Fibroblast of mammary gland (primary cell): ENCODE measurements at places on chromosomes 11 and 22.

GRCh38 chr11:7547687-7548086 lies 33.9 kb downstream of the PPFIBP2 start:
- no peak for DNase-seq

DNA sequence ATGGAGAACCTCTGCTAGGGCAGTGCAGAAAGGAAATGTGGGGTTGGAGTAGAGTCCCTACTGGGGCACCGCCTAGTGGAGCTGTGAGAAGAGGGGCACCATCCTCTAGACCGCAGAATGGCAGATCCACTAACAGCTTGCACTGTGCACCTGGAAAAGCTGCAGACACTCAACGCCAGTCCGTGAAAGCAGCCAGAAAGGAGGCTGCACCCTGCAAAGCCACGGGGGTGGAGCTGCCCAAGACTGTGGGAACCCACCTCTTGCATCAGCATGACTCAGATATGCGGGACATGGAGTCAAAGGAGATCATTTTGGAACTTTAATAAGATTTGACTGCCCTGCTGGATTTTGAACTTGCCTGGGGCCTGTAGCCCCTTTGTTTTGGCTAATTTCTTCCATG lies 8.7 kb downstream of the TSKU start:
- peak; percentile 83 for DNase-seq

DNA sequence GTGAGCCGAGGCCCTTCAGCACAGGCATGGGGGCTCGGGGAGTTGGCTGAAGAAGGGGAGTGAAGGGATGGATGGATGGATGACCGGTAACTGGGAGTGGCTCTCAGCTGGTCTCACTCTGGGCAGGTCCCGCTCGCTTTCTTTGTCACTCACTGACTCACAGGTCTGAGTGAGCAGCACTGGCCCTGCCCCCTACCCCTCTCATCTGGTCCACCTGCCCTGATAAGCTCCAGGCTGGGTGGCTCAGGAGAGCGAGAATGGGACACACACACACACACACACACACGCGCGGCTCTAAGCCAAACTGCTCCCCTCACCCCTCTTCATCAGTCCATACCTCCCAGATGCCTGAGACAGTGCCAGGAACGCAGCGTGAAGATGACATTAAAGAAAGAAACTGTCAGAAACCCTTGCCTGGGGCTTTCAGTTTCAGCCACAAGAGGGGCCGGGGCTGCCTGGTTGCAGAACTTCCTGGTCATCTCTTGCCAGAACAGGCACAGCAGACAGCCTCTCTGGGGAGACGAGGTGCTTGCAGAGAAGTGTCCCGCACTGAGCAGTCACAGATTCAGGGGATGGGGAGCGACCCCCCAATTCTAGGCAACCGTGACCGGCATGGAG lies 16.5 kb upstream of the SHISAL1 start:
- no peak for DNase-seq

DNA sequence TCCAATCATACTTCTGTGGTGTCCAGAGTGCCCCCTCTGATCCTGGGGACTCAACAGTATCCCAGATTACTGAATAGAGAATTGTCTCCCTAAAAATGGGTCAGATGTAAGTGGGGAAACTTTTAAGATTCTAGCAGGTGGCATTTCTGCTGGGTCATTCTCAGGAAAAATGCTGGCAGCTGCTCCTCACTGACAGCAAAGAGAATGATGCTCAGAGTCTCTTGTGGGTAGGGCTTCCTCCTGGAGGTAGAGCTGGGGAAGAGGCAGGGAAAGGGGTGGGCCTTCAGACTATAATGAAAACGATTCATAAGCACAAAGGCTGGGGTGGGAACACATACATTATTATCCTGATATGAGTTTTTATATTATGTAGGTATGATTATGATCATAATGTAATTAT lies 647.2 kb downstream of the NELL1 start:
- DNase-seq: no peak

GRCh38 chr22:33000342-33001280 lies 57.6 kb downstream of the SYN3 start:
- DNase-seq: peak; percentile 49

DNA sequence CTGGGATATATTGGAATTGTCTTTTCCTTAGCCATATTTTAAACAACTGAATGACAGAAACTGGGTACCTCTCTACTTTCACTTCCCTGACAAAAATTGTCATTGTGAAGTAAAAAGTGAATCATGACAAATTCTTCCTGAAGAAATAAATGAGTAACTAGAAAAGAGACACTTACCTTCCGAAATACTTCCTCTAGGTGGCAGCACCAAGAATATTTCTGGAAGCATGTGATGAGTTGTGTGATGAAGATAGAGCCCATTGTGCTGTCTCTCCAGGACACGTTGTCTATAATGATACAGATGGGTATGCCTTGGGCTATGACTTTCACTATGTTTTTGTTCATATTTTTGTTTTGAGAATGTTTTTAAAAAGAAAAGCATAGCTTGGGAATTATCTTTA lies 21.5 kb downstream of the CASP4 start:
- DNase-seq: peak; percentile 72

GRCh38 chr22:35064664-35065063 lies 1.3 kb upstream of the ISX start:
- DNase-seq: no peak

DNA sequence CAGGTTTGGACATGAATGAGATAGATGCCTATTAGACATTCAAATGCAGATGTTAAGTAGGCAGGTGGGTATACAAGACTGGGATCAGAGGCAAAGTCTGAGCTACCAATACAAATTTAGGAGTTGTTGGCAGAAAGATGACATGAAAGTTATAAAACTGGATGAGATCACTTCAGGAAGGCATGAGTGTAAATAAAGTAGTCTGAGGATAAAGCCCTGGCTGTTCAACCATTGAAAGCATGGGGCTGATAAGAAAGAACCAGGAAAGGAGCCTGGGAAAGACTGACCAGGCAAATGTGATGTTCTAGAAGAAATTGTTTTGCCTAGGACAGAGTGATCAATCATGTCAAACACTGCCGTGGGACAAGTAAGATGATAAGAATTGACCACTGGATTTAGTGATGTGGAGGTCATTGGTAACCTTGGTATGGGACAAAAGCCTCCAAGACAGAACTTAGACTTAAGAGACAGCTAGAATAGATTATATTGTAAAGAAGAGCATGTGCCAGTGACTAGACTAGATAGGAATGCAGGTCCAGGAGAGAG lies 98.5 kb downstream of the EHF start:
- DNase-seq: no peak

- DNase-seq: peak; percentile 66
Measured at GRCh38 chr11:84384731-84385130, 1098.6 kb upstream of the CCDC90B start.

DNA sequence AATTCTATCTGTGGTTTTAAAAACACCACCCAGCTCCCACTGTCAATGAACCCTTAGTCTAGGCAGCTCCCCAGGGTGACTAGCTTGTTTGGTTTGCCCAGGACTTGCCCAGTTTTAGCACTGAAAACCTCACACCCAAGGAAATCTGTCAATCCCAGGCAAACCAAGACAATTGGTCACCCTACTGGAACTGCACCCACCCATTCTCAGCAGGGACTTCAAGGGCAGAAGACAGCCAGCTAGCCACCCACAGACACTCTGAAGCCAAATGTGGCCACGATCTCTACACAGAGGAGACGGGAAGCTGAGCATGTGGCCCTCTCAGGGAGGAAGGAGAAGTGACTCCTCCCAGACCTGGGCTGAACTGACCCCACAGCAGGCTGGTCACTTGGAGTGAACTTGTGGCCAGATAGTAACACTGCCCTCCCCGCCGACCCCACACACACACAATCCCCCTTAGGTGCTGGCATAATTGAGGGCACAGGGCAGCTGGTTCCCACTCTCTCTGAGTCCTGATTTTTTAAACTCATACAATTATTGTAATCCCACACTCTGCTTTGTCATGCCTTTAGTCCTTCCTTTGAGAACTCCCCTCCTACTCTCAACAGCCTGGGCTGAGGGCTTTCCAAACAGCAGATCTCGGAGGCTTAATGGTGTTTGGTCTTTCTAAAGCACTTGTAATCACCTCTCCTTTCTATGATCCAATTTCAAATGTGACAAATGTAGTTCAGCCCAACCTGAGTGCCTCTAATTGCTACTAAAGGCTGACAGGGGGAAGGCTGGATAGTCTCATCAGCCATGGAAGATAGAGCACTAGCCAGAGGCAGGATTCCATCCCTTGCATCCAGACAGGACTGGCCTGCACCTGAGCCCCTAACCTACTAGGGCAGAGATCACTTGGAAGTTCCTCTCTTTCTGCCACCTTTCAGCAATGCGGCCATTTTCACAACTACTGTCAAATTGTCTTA lies 74.7 kb upstream of the DRD2 start:
- no peak for DNase-seq

- no peak for DNase-seq
Measured at GRCh38 chr11:128772814-128773213, 78.9 kb downstream of the FLI1 start.

GRCh38 chr11:7545611-7546010 lies 31.8 kb downstream of the PPFIBP2 start:
- DNase-seq: no peak

DNA sequence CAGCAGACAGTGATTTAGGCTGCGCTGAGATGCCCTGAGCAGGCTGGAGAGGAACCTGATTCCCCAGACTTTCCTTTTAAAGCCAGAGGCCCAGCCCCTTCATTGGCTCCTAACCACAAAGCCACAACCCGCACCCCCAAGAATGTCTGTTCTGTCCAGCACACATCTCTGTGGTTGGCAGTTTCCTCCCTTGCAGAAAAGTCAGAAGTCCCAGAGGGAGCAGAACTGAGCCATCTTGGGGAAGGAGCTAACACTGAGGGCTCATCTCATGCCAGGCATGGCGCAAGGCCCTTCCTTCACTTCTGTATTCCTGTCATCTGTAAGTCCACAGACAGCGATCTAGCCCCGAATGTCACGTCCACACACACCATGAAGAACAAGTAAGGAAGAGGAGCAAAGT lies 97.1 kb upstream of the SYT13 start:
- DNase-seq: peak; percentile 33

GRCh38 chr11:35850191-35850590 lies 93.7 kb upstream of the LDLRAD3 start:
- DNase-seq: no peak

DNA sequence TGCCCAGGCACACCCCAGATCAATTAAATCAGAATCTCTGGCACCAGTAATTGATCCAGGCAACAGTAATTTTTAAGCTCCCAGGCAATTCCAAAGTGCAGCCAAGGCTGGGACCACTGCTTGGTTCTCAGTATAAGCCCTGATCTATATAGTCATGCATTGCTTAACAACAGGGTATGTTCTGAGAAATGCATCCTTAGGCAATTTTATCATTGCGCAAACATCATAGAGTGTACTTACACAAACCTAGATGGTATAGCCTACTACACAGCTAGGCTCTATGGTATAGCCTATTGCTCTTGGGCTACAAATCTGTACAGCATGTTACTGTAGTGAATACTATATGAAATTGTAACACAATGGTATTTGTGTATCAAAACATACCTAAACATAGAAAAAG lies 651 bp upstream of the C11orf42 start:
- DNase-seq: no peak

GRCh38 chr11:29296680-29297079 lies 720.1 kb downstream of the KCNA4 start:
- no peak for DNase-seq

GRCh38 chr11:74008373-74009229 lies at the start of gene UCP3:
Gene UCP3, minus strand, starts transcription at chr11:74009085. Its CDS starts 2,043 bp downstream, at chr11:74007042.
- DNase-seq: no peak

- DNase-seq: peak; percentile 44
Measured at GRCh38 chr22:50731811-50732624, 6.0 kb upstream of the ACR start.

GRCh38 chr11:117900121-117900648 lies 23.7 kb upstream of the FXYD6 start:
- no peak for DNase-seq

- DNase-seq: peak; percentile 46
Measured at GRCh38 chr22:24133187-24133965, 47.9 kb upstream of the SUSD2 start.
